ENCODE measurements at places on chromosomes 7 and 10.
A peak's percentile ranks its signal among the peaks of the same experiment; 100 is the strongest.

DNA sequence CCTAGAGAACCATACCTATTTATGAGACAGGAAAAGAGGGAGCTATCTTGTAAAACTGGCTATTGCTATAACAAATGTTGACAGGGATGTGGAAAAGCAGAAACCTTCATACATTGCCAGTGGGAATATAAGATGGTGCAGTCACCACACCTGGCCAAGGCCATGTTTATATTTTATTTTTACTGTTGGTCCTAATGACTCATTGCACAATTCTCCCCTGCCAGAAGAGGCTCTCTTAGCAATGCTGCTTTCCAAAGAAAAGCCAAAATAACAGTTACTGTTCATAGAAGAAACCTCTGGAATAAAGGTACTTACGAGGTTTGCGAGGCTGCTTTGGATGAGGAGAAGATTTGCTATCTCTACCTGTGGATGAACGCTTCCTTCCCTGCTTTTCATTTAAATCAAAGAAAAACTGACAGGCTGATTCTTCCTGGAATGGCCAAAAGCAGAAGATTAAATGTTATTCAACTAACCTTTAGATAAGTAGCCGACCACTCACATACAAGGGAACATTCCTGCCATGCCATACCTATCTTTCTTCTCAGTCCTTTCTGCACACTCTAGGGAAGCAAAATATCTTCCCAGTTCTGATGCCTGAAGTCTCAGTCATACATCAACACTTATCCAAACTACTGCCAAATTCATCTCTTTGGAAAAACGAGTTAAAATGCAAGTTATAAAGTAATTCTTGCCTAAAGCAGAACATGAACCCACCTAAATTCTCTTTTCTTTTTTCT, 16.3 kb upstream of the CHUK start:
- no peak for DNase-seq

DNA sequence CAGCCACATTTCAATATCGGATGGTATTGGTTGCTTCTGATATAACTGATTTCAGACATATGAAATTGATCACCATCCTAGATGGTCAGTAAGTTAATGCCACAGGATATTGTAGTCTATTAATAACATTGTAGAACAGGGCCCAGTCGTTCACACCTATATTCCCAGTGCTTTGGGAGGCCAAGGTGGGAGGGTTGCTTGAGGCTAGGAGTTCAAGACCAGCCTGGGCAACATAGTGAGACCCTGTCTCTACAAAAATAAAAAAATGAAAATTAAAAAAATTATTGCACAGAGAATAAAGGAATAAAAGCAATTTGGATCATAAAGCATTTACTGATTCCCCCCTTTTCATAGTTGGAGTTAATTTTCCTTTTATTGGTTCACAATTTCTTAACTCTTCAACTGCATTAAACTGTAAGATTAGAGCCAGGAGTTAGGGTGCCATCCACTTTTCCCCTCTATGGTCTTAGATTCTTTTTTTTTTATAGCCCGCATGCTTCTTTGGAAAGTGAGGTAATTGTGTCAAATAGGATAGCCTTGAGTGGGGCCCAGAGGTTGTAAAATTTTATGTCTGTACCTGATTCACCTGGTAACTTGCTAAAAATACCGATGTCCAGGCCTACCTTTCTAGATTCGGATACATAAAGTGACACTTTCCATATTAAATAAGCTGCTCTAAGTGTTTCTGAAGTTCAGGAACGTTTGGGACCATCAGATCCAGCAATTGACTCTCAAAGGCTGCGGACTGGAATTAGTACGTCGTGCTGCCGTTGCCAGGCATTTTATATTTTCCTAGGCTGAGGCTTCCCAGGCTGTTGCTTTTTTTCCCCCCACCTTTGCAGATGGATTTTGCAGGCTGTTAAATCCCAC, 24.7 kb downstream of the ADK start:
- DNase-seq: no peak

- no peak for DNase-seq
Measured at GRCh38 chr10:86229376-86229775, 137.2 kb downstream of the GRID1 start.

DNA sequence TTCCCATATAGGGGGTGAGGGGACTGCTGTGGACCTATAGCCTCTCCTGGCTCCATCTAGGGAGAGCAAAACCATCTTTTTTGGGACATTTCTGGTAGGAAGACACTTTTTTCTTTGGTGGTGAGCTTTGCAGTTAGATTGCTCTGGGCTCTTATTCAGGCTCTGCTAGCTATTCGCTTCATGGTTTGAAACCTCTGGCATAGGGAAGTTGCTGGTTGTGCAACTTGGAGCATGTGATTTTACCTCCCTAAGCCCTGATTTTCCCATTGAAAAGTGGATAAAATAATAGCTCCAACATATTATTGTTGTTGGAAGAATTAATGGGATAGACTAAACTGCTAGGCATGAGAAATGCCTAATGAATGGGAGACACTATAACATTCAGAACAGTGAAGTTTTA, 69.6 kb downstream of the CYP26A1 start:
- DNase-seq: no peak

DNA sequence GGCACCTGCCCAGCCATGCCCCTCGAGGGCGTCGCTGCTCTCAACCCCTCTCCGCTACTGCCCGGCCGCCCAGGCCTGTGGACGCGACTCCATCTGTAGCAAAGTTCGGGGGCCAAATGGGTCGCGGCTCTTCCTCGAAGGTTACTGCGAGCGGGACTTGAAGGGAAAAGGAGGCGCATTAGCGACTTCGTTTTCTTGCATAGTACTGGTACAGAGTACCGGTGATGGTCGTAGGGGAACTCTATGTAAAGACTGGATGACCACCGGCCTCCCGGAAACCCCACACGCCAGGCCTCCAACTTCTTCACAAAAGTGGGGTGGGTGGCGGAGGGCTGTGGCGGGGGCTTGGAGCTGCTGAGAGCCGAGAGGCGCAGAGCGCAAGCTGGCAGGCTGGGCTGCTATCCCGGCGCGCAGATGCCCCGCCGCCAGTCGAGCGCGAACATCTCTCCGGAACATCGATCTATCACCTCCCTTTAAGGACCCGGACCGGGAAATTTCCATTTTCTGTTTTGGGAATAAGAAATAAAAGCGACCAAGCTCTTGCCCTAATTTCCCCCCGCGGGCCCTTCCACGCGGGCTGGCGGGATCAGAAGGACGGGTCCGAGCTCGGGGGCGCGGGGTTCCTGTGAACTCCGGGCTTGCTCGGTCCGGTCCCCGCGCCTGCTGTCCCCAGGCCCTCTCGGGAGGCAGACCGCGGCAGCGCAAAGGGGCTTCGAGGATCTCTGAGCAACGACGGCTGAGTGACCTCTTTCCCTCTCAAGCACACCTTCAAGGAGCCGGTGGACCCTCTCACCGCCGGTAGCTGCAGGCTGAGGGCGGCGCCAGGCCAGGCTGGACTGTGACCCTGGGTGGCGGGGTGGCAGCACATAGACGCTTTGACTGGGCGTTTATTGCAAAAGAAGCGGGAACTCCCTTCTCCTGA, 12.2 kb upstream of the FEZF1 start:
- DNase-seq: no peak

DNA sequence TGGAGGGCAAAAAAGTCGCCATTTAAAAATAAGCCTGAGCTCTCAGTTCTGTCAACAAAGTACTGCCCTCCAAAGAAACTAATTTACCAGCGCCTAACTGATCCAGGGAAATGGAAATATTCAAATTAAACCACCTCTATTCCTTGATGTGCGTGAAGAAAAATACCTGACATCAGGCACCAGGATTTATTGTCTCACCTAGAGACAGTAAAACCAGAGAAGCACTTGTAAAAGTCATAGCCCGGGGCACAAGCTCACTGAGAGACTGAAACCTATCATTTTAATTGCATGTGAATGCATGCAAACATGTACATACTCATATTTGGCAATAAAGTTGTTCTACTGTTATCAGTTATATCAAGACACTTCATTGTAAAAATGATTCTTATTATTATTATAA, 147.3 kb upstream of the VSTM2A start:
- DNase-seq: no peak

- no peak for DNase-seq
Measured at GRCh38 chr7:5478568-5479430, 55.2 kb upstream of the TNRC18 start.

DNA sequence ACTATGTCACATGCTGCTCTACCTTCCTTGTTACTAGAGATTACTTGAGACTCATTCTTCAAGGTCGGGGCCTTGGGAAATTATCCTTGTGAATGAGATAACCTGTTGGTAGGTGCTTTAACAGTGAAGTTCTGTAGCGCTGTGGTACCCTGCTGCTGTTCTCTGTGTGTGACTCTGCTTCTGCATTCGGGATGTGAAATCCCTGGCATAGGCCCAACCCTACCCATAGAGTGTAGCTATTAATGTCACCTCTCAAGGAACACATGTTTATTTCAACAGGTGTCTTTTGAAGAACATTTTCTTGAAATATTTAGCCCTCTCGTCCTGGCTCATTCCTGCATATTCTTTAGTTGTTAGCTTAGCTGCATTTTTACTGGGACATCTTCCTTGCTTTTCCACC, 41.8 kb upstream of the TMEM236 start:
- DNase-seq: no peak

DNA sequence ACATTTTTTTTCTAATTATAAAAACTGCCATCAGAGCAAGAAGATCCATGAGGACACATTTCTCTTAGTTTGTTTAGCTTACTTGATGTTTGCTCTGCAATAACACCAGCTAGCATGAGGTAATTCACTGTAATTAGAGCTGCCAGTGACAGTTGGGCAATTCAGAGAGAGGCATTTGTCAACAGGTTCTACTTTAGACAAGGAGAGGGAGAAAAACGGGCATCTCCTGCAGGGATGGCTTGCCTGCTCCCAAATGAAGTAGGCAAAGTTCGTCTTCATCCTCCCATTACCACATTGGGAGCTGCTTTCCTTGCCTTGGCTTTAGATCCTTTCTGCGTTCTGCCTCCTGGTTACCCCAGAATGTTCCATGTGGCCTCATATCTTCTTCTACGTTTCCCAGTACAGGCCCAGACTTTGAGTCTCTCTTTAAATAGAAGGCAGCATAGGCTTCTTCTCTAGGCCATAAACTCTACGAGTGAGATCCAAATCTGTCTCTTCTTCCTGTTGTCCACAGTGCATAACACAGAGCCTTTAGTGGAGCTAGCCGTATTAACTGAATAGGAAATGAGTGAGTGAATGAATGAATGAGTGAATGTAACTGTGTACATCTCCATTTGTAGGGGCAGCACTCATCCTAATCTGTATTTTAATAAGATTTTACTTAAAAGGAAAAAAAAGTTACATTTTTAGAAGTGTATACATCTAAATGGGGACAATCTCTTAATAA, 21.2 kb downstream of the ASB15 start:
- no peak for DNase-seq

- no peak for DNase-seq
Measured at GRCh38 chr7:151122276-151122675, 36.0 kb downstream of the AGAP3 start.

DNA sequence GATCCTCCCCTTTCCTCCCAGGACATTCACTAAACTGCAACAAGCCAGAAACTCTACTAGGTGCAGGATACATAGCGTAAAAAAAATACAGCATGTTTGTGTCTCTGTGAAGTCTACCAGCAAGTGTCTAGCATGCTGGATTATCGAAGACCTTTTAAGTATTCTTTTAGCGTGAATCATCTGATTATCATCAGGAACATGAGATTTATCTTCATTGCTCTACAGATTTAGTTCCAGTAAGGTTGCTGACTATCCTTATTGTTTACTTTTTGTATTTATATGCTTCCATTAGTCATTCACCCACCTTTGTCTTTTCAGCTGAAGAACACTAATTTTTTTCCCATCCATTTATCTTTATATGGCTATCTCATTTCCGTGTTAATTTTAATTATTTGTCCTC, 62.8 kb downstream of the PDZD8 start:
- no peak for DNase-seq

DNA sequence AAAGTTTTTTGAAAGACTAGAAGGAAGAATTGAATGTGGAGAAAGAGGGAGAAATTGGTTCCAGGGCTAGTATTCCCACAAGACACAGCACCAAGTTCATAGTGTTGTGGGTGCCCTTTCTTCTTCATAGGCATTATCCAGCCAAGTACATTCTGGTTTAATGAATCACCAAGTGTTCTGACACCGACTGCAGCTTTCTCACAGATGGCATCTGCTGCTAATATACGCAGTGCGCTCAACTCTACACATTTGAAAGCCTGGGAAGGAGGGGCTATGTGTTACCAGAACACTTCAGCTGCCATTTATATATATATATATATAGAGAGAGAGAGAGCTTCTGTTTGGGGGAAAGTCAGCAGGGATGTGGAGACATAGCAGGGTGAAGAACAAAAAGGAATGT, 1168.4 kb downstream of the GATA3 start:
- DNase-seq: no peak

- no peak for DNase-seq
Measured at GRCh38 chr10:130466271-130466997, 330.2 kb downstream of the GLRX3 start.

- DNase-seq: no peak
Measured at GRCh38 chr10:22010973-22011408, 7.5 kb upstream of the DNAJC1 start.

GRCh38 chr10:124653811-124654651, 90.1 kb downstream of the FAM53B start:
- DNase-seq: no peak

DNA sequence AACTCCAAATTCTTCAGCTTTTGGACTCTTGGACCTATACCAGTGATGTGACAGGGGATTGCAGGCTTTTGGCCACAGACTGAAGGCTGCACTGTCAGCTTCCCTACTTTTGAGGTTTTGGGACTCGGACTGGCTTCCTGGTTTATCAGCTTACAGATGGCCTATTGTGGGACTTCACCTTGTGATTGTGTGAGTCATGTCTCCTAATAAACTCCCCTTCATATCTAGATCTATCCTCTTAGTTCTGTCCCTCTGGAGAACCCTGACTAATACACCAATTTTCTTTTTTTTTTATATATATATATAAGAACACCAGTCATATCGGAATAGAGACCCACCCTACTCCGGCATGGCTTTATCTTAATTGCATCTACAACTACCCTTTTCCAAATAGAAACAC, 166.8 kb downstream of the ETV1 start:
- no peak for DNase-seq

DNA sequence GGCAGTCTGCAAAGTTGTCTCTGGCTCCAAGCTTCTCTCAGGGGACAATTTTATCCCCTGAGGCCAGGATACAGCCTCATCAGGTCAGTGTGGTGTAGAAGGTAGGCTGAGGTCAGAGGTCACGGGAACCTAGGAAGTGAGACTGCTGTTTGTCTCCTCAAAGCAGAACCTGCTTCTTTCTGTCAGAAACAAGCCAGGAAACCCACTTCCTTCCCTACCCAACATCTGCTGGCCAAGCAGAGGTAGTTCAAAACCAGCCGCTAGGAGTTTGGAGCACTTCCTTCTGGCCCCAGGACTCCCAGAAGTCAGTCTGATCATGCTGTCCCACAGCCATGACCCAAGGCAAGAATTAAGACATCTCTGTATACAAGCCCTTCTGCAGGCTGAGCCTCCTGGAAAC, 12.2 kb downstream of the CLRN3 start:
- DNase-seq: peak; percentile 21

GRCh38 chr7:25260862-25261494, 32.7 kb upstream of the NPVF start:
- no peak for DNase-seq

DNA sequence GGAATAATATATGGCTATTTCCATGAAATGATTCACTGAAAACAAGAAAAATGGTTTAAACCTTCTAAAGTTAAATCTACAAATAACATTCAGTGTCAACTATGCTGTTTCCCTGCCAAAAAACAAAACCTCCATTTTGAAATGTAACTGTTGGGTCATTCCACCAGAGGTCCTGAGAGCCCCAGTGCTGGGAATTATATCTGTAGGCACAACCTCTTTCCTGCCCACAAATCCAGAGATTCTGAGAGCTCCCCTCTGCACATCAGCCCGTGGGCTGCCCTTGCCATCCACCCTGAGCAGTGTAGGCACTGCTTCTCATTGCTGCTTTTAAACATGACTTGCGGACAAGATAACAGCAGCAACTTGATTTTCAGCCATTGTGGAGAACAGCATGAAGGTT, 198.6 kb downstream of the TMEM178B start:
- DNase-seq: no peak

All from CD4-positive, alpha-beta T cell treated with Interleukin-4 for 1 hour (primary cell).